Sigmoid colon (tissue), 7 donors: ENCODE measurements at places on chromosomes 12 and 14. TPM values are rescaled to one million over a fixed set of nuclear protein-coding genes. Genes with fewer than 3 reads are reported as not detected.
A peak's percentile ranks its signal among the peaks of the same experiment; 100 is the strongest.

The UBE2N gene
- 28.0 TPM for total RNA-seq

GRCh38 chr14:99280066-99280731 lies 8.2 kb upstream of the BCL11B start:
- DNase-seq, result no peak

The KRT86 gene
- total RNA-seq, result not detected

GRCh38 chr12:121190523-121191031 lies 19.4 kb upstream of the P2RX4 start:
- no peak for DNase-seq

The MMP17 gene
- 2.7 TPM for total RNA-seq

DNA sequence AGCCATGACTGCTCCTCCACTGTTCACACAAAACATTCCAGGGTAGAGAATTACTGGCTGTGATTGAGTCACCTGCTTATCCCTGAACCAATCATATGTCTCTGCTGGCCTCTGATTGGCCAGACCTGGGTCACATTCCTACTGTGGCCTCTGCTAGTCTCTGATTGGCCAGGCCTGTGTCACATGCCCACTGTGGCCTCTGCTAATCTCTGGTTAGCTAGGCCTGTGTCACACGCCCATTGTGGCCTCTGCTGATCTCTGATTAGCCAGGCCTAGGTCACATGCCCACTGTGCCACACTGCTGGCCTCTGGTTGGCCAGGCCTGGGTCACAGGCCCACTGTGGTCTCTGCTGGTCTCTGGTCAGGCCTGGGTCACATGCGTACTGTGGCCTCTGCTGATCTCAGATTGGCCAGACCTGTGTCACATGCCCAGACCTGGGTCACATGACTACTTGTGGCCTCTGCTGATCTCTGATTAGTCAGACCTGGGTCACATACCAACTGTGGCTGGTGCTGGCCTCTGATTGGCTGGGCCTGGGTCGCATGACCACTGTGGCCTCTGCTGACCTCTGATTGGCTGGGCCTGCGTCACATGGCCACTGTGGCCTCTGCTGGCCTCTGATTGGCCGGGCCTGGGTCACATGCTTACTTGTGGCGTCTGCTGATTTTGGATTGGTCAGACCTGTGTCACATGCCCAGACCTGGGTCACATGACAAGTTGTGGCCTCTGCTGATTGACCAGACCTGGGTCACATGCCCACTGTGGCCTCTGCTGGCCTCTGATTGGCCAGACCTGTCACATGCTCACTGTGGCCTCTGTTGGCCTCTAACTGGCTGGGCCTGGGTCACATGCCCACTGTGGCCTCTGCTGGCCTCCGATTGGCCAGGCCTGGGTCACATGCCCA lies 251.6 kb downstream of the SLC15A4 start:
- no peak for DNase-seq

DNA sequence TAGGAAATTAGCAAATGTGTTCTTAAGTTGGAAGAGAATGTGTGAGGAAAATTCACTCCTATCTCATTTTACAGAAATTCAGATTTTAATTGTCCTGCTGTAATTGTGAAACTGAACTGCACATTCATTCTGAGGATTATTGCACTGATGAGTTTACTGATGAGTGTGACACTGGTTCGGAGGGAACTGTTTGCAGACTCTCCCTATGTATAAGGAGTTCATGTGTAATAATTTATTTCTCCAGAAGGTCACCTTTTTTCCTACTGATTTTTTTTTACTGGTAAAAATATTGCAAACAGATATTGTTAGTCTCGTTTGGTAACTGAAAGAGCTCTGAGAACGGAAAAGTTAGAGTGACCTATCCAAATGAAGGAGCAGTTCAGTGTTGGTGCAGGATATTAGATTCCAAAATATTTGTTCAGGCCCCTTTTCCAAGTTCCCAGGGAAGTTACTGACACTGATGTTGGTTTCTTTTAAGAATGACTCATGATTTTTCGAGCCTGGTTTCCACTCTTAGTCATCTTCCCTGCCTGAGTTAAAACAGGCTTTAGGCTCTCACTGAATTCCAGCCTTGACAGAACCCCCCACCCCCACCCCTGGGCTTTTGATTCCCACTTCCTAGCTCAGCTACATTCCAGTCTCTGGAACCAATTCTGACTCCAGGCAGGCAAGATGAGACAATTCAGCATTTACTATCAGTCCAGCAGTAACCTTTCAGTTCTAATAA lies 18.4 kb downstream of the ANO6 start:
- DNase-seq, result peak; percentile 71

DNA sequence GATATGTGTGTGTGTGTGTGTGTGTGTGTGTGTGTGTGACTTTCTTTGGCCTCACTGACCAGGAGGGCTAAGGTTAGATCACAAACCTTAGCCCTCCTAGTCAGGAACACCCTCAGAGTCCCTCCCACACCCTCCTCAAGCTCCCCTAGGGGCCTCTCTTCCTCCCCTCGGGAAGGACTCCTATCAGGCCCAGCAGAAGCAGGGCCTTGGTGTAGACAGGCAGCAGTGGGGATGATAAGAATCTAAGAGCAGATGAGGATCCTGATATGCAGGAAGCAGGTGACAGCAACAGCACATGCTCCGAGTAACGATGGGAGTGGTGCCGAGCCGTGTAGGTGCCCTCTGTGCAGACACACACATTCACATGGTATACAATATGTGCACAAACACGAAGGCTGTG lies 20.7 kb downstream of the PLEK2 start:
- no peak for DNase-seq
